Stomach (tissue), 19 donors: ENCODE measurements at places on chromosomes 3 and 15. TPM values are rescaled to one million over a fixed set of nuclear protein-coding genes. Genes with fewer than 3 reads are reported as not detected.
A peak's percentile ranks its signal among the peaks of the same experiment; 100 is the strongest.

The UPK1B gene
- not detected for total RNA-seq

The FGF7 gene
- total RNA-seq = 33.9 TPM

The CDHR4 gene
- not detected for total RNA-seq

The PLAAT1 gene
- total RNA-seq = not detected

The ADGRG7 gene
- total RNA-seq = 5.1 TPM

The TICRR gene
- total RNA-seq = 1.8 TPM

The TGM5 gene
- total RNA-seq = not detected

The HMCES gene
- total RNA-seq = 19.1 TPM

The KBTBD13 gene
- not detected for total RNA-seq

GRCh38 chr3:73214846-73215245, 153.4 kb downstream of the EBLN2 start:
- DNase-seq = no peak

GRCh38 chr3:66997560-66998112, 471 bp upstream of the KBTBD8 start:
- DNase-seq = no peak

- no peak for DNase-seq
Observed at GRCh38 chr15:98896802-98897732, 110.5 kb downstream of the PGPEP1L start.

GRCh38 chr3:173007079-173007723, 133.8 kb downstream of the SPATA16 start:
- no peak for DNase-seq

DNA sequence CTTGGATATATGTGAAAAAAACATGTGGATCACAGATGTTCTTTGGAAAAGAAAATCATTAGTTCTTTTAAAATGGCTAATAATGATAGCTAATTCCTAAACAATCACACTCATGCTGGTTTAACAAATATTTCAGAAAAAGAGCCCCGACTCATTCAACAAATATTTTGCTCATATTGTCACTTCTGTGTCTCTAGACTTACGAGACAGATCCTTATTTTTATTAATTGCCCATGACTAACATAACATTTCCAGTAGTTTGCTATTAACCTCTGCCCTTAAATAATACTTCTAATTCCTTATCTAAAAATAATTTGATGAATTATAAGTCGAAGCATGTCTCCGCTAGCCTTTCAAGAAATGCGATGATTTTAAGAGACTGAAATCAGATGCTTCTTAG, 70.4 kb downstream of the SATB1 start:
- DNase-seq = no peak

- no peak for DNase-seq
Observed at GRCh38 chr3:19105826-19106225, 42.5 kb upstream of the KCNH8 start.

GRCh38 chr15:77393471-77393840, 26.4 kb downstream of the PEAK1 start:
- DNase-seq = no peak

DNA sequence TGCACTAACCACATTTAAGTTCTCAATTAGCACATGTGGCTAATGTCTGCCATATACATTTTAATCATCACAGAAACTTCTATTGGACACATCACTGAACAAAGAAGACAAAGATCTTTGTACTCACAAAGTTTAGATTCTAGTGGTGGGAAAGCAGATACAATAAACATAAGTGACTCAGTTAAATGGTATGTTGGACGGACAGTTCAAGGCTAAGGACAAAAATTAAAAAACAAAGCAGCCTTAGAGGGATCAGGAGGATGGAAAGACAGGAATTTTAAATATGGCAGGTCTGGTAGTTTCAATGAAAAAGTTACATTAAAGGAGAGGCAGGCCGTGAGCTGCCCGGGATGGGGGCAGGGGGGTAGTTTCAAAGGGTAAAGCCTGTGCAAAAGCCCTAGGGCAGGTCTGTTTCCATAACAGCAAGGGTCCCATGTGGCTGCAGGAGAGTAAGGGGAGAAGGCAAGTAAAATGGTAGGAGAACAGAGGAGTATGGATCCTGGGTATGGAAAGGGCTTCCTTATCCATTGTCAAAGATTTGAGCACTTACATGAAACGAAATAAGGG, 220.7 kb downstream of the FHIT start:
- no peak for DNase-seq

GRCh38 chr3:170419557-170420087, 954 bp downstream of the CLDN11 start:
- DNase-seq = peak; percentile 72

- peak; percentile 70 for DNase-seq
Observed at GRCh38 chr15:84598993-84599392, 1.8 kb upstream of the ZSCAN2 start.

DNA sequence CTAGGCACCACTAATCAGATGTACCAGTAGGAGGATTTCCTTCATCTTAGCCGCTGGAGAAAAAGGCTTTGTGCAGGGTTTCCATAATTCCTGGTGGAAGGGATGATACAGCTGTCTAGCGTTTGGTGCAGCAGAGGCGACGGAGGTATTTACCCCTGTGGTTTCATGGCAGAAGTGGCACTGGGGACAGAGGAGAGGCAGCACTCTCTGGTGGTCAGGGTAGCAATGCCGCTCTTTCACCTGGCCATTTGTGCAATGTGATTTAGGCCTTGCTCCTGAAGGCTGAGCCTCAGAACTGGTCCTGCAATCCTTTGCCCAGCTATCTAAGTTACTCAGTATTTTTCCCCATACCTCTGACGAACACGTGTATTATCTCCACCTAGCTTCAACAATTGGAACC, 47.1 kb upstream of the BNIP2 start:
- no peak for DNase-seq

DNA sequence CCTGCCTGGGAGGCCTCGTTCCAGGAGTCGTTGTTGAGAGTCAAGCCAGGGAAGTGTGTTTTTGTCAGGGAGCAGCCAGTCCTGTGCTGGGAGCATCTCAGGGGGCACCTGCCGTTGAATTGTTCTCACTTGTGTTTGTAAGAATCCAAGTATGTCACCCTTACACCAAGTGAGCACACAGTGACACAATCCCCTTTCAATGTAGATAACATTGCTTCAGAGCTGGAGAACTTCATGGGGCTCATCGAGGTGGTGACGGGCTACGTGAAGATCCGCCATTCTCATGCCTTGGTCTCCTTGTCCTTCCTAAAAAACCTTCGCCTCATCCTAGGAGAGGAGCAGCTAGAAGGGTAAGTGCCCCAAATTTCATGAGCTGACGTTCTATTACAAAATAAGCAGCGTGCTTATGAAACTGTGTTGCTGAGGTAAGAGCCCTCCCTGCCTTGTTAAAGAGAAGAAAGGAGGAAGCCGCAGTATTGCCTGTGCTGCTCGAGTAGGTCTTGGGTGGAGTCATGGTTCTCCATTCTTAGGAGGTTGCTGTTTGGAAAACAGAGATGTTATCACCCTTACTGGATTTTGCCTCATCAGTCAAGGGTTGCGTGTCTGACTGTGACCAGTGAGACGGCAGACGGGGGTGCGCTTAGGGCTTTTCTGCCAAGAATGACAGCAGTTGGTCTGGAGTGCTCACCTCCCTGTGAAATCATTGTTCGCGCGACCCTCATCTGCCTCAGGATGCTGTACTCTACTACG, 108.1 kb downstream of the PGPEP1L start:
- DNase-seq = no peak
